ENCODE measurements at places on chromosomes 6 and 20.

GRCh38 chr6:42010185-42010891 is 40.0 kb upstream of the TAF8 start:
- no peak for DNase-seq

GRCh38 chr6:1849691-1850090 is 240.0 kb downstream of the FOXC1 start:
- no peak for DNase-seq

- no peak for DNase-seq
These were observed 404.6 kb upstream of the IRAK1BP1 start for GRCh38 chr6:78462728-78463127.

DNA sequence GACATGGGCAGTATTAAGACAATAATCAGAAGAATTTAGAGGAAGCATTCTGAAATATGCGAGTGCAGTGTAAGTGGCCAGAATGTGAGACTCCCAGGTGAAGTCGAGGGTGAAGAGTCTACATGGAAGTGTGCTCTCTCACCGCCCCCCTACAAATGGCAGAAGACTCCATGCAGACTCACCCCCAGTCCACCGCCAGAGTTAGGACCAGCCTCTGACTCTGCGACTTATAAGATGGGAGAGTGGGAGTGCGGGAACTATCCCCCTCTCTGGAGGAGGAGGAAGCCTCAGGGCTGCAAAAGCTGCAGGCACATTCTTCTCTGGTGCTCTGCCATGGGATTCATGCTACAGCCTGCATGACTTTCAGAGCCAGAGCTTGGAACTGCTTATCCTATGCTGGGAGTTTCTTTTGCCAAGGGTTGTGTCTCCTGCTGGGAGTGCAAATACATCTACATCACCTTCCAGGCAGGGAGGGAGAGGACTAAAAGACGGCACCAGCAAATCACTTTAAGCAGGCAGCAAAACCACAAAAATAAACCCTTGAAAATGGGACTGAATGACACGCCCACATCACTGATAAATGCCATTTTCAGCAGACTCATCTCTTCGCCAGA is 206.7 kb upstream of the SULF2 start:
- DNase-seq, result no peak

GRCh38 chr20:38523697-38524096 is 51.1 kb downstream of the RALGAPB start:
- DNase-seq, result no peak

DNA sequence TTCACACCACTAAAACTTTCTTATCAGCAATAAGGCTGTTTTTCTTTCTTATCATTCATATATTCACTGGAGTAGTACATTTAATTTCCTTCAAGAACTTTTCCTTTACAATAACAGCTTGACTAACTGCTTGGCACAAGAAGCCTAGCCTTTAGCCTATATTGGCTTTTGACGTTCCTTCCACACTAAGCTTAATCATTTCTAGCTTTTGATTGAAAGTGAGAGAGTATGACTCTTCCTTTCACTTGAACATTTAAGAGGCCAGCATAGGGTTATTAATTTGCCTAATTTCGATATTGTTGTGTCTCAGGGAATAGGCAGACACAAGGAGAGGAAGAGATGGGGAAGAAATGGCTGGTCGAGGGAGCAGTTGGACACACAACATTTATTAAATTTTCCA is 23.6 kb downstream of the THEMIS start:
- DNase-seq, result no peak

DNA sequence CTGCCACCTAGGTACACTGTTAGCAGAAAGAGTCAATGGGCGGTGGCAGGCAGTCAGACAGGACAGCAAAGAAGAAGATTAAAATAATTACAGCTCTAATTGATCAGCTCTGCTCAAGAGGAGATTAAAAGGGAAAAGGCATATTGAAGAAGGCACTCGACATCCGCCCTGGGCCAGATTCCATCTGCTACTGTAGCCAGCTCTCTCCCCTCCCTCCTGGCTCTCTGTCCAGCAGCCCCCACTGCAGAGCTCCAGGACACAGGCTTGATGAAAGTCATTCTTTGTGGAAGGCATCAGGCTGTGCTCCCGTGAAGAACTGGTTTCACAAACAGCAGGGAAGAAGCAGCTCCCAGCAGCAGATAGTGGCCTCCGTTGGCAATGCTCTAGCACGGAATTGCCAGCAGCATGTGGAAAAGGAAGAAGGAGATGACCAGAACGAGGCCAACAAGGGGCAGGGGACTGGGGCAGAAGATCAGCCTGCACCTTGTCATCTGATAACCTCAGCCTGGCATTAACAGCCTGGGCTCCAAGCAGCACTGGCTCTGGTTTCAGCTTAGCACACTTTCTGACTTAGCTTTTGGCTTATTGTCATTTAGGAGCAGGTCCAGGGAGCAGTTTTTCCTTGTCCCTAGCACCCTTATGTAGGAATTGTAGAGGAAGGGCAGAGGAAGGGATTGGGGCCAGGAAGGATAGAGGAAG is 465.9 kb downstream of the KIF16B start:
- no peak for DNase-seq

DNA sequence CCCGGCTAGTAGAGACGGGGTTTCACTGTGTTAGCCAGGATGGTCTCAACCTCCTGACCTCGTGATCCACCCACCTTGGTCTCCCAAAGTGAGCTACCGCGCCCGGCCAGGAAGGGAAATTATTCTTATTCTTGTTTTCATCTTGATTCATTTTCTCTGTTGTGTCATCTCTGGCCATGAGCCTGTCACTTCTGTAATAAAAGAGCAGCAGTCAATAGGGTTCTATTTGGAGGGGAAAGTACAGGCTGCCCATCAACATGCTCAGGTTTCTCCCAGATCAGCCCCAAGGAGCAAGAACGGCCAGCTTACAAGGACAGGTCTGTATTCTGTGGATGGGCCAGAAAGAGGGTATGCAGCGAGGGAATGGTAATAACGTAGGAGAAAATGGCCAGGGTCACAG is 345.0 kb downstream of the PREX1 start:
- no peak for DNase-seq

GRCh38 chr6:148370176-148370575 is 27.5 kb downstream of the SASH1 start:
- DNase-seq, result no peak

GRCh38 chr6:15912505-15913400 is 216.1 kb upstream of the MYLIP start:
- no peak for DNase-seq

DNA sequence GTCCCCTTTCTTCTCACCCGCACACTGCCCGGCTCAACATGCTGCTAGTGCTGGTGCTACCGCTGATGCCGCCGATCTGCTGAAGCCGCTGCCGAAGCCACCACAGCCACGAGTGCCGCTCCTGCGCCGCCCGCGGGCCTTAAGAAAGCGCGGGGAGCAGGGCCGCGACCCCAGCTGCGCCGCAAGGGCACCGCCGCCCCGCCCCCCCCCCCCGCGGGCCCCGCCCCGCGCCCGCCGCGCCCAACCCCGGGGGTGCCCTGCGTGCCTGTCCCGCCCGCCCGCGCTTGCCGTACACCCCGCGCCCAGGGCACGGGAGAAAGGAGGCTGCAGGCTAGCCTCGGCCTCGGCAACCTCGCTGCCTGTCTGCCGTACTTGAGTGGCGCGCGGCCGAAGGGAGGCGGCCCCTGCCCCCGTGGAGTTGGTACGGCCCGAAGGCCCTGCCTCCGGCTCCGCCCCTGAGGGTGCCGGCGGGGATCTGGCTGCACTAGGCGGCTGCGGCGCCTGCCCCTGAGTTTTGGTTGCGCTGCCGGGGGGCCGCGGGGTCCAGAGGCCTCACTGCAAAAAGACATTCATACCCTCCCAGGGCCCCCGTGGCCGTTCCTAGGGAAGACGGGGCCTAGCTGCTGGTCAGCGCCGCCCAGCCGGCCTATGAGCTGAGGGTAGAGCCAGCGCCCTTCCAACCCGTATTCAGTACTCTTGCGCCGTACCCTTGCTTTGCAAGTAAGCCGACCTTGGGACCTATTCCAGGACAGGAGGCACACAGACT is at the start of gene SOD2:
Gene SOD2 (minus strand): TSS at position 114 of the 766 bp plus-strand sequence. CDS start 74 bp downstream, at position 40.
- DNase-seq, result peak; percentile 77

All from activated CD4-positive, alpha-beta T cell treated with anti-CD3 and anti-CD28 coated beads, Interleukin-2, amount 50 U/mL, for 1 hour (primary cell).